ENCODE measurements at places on chromosomes 12 and 14.

DNA sequence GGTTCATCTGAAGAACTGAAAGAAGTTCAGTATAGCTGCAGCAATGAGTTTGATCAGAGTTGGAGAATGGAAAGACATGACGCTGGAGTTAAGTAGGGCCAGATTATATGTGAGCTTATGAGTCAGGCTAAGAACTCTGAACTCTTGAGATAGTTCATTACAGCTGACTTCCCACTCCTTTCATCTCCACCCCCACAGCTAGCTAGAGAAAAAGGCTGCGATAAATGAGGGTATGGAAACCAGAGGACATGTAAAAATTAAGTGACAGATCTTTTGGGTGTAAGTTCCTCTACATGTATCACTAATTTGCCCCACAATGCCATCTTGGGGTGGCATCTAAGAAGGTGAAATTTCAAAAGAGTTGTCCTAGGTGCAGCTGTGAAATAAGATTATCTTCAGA is 28.6 kb downstream of the PYM1 start:
- no peak for DNase-seq

DNA sequence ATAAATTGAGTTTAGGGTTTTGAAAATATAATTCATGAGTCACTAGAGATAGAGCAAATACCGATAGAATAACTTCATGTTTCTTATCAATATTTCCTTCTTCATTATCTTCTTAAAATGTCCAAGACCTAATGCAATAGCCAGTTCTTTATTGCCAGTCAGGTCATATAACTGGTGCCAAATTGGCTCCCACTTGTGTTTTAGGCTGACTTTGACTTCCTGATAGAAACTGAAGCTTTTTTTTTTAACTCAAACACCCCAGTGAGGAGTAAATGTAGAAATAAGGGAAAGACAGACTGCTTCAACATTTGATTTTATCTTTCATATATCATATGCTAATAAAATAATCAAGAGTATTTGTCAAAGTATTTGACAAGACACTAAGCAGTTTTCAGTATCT is 80.7 kb downstream of the ARMH4 start:
- DNase-seq = no peak

GRCh38 chr12:132153501-132154340 is 9.5 kb downstream of the NOC4L start:
- peak; percentile 60 for DNase-seq

GRCh38 chr12:94545935-94546771 is 86.5 kb upstream of the CEP83 start:
- peak; percentile 21 for DNase-seq

DNA sequence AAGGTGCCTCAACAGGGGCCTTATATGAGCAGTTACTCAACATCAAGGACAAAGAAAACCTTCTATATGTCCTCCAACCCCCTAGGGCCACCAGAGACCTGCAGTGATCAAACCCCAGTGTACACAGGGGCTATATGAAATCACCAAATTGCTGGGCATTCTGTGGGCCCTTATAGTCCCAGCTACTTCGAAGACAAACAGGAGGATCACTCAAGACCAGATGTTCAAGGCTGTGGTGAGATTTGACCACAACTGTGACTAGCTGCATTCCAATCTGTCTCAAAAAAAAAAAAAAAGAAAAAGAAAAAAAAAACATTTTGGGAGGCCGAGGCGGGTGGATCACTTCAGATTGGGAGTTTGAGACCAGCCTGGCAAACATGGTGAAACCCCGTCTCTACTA is 51.0 kb upstream of the PRB2 start:
- no peak for DNase-seq

- DNase-seq = no peak
Observed at GRCh38 chr14:30681752-30682355, 59.7 kb downstream of the SCFD1 start.

DNA sequence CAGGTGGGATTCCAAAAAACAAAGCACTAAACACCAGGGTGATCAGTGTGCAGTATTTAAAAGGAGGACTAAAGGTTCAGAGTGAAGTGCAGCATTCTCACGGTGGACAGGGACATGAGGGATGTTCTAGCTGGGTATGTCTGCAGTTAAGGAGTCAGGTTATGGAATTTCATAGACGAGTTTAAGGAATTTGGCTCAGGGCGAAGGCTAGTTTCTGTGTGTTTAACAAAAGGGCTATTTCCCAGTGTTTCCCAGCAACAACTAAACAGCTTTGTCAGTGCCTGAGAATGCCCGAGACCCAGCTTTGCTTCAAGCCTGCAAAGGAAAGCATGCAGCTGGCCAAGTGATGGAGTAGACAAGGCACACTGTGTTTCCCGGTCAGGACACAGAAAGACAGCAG is 7.0 kb downstream of the KRT1 start:
- DNase-seq = no peak

GRCh38 chr12:50297027-50297426 is 13.7 kb upstream of the LIMA1 start:
- no peak for DNase-seq

DNA sequence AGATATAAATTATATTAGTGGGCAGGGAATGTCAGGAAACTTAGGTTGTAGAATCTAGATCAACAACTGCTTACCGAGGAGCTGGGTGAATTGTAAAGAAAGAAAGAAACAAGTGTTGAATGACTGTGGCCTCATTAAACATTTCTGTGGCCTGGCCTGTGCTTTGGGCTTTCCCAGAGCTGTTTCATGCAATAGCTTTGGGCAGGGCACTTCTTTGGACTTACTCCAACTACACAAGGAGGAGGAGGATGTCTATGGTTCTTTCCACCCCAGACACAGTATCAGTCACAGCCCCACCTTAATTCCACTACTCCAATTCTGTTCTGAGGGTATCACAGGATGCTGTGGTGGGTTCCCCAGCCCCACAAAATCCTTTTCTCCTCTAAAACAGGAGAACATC is 38.0 kb downstream of the DPF3 start:
- DNase-seq = no peak

DNA sequence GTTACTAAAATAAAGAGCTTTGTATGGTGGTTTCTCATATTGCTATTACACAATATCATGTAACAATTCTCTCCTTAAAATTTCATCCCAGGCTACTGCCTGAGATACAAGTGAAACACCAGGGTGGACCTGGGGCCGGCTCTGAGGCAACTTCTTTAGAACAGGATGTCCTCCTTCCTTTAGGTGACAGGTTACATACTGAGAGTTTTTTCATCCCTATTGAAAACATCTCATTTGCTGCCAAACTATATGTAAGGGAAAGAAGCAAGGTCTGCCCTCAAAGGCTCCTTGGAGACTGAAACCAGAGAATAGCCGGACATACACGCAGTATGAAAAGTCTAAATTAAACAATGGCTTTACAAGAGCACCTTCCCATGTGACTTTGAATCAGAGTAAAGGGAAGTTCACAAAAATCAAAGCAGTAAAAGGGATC is 139.9 kb downstream of the DUSP6 start:
- no peak for DNase-seq

GRCh38 chr12:92844151-92844763 is 84.8 kb downstream of the EEA1 start:
- DNase-seq = no peak

DNA sequence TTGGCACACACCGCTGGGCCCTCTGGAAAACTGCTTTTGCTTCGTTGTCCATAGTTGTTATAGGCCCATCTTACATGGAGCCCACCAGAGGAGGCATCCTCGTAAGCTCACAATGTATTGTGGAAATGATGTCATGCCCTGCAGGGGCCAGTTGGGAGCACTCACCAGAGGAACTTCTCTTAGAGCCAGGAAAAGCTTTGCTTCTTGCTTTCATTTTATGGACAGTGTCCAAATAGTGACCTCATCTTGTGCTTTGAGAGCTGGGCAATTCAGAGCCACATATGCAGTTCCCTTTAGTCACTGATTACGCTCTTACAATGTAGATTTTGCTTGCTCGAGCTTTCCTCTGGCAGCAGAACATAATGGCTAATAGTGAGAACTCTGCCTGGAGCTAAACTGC is 275.6 kb downstream of the AACS start:
- no peak for DNase-seq

- no peak for DNase-seq
Observed at GRCh38 chr12:76685246-76685678, 78.7 kb upstream of the ZDHHC17 start.

- DNase-seq = no peak
Observed at GRCh38 chr14:36346052-36346451, 25.6 kb upstream of the MBIP start.

- no peak for DNase-seq
Observed at GRCh38 chr12:72261885-72262284, 10.3 kb upstream of the TRHDE start.

GRCh38 chr12:51265024-51265423 is 5.2 kb downstream of the SMAGP start:
- no peak for DNase-seq

DNA sequence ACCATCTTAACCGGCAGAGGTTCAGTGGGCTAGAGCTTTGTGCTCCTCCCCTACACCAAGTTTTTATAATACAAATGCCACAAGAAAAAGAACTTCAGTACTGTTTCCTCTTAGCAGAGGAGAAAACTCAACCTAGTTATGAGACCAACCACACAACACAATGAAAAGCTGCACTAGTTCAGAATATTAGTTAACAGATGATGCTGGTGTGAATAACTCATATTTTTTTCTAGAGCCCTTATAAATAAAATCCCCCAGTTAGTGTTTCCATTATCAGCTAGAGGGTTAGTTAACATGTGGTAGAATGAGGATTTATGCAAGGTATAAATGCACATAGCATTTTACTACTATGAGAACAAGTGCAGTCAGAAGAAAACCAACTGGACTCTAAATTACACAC is 61.9 kb upstream of the AMN1 start:
- no peak for DNase-seq

DNA sequence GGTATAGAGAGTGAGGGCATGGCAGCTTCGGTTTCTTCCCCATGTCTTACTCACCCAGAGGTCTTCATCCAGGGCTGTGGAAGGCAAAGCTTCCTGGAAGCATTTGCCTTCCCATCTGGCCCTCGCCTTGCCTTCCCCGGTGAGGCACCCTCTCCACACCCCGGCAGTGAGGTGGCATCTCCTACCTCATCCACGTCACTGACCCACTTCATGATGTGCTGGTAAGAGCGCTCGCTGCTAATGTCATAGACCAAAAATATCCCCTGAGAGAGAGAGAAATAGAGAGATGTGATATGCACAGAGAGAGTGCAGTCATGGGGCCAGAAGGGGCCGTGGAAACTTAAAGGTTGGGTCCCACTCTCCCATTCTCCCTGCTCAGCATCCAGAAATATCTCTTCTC is 8.3 kb upstream of the GPX2 start:
- no peak for DNase-seq

DNA sequence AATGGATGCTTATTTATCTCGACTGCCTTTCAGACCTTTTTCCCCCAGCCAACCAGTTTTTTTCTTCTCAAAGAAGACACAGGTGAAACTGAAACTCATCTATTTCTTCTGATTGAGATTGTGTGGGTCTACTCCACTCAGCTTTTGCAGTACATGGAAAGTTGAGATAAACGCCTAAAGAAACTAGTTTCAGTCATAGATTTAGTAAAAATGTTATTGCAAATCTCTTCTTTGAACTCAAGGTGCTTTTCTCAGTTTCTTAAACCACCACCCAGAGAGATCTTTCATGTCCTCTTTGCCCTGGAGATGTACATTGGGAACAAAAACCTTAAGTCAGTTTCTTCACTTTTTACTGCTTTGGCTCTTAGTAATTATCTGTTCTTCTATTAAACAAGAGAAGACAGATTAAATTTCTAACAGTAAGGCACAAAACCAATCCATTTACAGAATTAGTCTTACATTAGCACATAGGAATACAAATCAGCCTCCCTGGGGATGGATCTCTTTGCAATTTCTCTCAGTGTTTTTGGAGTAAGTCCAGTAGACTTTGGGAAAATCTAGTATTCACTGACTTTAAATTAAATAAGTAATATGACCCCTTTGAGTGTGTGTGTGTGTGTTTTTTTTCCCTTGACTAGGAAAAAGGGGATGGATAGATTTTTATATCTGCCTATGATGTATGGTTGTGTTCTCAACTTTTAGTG is 11.6 kb downstream of the FBXW8 start:
- no peak for DNase-seq

- no peak for DNase-seq
Observed at GRCh38 chr14:24283796-24284460, 12.5 kb upstream of the RABGGTA start.

- no peak for DNase-seq
Observed at GRCh38 chr14:105303949-105304348, 3.1 kb upstream of the BRF1 start.

DNA sequence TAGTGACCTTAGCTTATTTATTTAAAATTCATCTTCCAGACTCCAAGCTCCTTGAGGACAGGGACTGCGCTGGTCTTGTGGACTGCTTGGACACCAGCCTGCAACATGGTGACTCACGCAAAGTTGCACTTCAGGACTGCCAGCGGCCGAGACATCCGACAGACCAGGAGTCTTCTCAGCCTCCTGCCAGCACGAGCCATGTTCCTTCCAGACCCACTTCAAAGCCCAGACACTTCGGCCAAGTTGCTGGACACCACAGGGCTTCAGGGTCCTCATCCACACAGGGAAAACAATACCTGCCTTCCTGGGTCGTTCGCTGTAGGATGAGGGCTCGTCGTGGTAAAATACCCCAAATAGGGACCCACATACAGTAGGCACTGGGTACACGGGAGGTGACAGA is 88.7 kb downstream of the BCL11B start:
- no peak for DNase-seq

- DNase-seq = no peak
Observed at GRCh38 chr14:105165134-105165704, 3.4 kb downstream of the JAG2 start.

GRCh38 chr14:73462048-73462715 is 3.8 kb upstream of the NUMB start:
- DNase-seq = peak; percentile 30
